ENCODE measurements at places on chromosomes 7 and 10.

DNA sequence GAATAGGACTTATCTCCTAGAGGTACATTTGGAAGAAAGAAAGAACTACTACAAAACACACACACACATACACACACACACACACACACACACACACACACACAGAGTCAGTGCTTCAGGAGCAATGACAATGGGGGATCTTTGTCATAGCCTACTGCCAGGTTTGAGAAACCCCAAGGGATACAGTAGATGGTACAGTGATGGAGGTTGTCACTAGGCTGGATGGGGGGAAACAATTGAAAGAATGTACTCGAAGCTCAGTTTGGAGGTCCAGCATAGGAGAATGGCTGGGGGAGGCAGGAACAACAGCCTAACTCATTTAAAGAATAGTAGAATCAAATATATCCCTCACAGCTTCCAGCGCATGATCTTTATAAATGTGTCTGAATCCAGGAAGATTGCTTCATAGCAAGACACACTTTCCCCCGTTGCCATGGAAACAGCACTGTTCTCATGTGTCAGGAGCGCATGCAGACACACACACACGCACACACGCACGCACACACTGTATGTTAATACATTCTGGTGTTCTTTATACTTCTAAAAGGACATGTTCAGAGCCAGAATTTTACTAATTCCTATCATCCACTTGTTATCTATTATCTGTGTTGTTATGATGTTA is 32.6 kb upstream of the ZNRF2 start:
- no peak for DNase-seq

GRCh38 chr7:27905951-27906350 is 166.0 kb downstream of the TAX1BP1 start:
- no peak for DNase-seq

DNA sequence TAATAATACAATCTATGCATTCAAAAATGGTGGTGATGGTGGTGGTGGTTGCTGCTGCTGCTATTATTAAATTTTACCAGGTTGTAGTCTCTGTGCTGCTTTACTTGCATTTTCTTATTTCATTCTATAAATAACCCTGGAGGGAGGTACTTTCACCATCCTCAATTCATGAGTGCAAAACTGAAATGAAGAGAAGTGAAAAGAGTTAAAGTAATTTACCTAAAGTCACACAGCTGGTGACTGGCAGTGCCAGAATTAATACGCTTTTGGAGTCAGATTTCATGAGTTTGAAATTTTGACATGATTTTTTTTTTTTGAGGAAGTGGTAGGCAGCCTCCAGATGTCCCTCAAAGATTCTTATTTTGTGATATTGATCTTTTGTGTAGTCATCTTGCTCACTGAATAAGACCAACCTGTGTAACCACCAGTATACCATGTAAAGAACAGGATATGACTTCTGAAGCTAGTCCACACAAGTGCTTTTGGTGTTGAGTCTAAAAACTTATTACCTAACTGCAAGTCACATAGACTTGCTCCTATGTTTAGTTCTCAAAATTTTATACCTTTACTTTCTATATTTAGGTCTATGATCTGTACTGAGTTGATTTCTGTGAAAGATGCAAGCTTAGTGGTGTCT is 218.8 kb downstream of the ZWINT start:
- no peak for DNase-seq

DNA sequence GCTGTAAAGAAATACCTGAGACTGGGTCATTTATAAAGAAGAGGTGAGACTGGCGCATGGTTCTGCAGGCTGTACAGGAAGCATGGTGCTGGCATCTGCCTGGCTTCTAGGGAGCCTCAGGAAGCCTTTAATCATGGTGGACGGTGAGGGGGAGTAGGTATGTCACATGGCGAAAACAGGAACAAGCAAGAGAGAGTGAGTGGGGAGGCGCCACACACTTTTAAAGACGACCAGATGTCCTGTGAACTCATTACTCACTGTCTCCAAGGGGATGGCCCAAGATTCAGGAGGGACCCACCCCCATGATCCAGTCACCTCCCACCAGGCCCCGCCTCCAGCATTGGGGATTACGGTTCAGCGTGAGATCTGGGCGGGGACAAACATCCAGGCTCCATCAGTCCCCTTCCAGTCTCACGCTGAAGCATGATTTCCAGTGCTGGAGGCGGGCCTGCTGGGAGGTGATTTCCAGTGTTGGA is 3.2 kb downstream of the ZNF316 start:
- no peak for DNase-seq

GRCh38 chr10:30489346-30489745 is 55.4 kb downstream of the MAP3K8 start:
- DNase-seq = no peak

DNA sequence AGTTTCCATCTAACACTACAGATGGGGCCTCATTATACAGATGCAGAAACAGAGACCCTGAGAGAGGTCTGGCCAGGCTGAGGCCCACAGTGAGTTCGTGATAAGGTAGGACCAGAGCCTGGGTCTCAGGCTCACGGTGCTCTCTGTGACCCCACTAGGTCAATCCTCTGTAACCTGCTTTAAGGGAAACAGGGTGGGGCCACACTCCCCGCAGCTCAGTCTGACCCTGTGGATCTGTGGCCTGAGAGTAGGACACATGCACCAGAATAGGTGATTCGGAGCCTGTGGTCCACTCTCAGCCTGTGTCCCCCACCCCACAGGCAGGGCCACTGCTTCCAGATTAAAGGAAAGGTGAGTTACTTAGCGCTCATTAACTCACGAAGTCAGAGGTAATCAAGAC is 137.8 kb upstream of the FAM20C start:
- no peak for DNase-seq

All from CD4-positive, alpha-beta T cell treated with Interleukin-15 for 4 hours (primary cell).